ENCODE measurements at places on chromosomes 2 and 18. TPM values are rescaled to one million over a fixed set of nuclear protein-coding genes. Genes with fewer than 3 reads are reported as not detected.
A peak's percentile ranks its signal among the peaks of the same experiment; 100 is the strongest.

LGALSL gene
- total RNA-seq, result 8.3 TPM

DNA sequence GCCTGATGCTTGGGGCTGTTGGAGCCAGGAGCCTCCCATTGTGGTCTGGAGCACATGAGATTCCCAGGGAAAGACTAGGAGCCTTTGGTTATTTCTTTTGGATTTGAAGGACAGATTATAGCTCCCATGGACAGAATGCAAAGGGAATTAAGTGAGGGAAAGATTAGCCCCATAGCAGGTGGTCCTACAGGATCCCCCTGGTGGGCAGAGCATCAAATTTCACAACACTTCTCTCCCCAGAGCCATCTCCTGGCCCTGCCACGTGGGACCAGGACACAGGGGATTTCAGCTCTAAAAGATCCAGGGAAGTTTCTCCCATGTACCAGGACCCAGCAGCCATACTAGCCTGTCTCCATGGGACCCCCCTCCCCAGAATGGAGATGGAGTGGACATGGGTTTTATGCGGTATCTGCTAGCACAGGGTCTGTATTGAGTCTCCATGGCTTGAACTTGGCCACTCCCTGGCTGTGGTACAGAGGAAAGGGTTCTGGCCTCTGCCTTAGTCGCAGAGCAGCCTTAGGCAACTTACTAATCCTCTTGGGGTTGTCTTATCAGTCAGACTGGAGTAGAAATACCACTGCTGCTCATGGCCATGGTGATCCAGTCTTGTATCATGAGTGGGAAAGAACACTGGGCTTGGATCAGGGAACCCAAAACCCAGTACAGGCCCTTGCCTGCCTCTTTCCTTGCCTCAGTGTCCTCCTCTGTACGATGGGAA is 6.8 kb upstream of the PLB1 start:
- no peak for ATAC-seq

DNA sequence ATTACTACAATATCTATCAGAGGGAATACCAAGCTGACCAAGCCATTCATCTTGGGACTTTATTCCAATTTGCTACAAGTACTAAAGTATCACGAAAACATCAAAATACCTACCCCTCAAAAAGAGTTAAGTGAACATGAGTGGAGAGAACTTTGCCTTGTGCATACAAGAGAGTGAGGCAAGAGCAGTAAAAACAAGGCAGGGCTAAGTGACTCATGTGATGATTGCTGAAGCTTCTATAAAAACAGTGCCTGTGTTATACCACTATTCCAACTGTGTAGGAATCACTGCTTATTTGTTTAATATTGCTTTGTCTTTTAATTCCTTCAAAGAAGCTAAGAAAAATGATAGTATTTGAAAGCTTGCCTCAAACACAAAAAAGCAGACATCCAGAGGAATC is 61.2 kb downstream of the FARSB start:
- no peak for ATAC-seq

GRCh38 chr18:35268821-35269220 is 21.2 kb downstream of the ZSCAN30 start:
- ATAC-seq, result no peak

DNA sequence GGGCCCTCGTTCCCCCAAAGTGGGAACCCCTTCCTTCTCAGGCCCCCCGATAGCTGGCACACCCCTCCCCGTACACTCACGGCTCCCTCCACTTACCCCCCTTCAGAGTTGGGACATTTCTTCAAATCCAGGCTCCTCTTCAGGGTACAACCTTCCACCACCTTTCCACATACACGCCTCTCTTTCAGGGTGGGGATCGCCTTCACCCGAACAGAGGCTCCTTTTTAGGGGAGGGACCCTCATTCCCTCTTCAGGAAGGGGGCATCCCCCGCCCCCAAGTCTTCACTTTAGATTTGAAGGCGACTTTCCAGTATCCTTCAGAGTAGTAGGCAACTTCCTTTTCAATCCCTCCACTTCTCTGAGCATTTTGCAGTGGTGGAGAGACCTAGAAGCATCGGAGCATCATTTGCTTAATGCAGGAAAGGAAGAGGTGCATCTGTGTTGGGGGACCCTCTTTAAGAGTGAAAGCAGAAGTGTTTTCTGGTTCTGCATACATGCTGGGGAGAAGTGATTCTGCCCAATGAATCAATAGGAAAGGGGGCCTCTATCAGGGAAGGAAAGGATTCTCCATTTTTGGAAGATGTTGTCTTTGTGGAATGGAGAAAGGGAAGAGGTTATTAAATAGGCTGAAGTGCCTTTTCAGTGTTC is 845 bp downstream of the EML4 start:
- peak; percentile 14 for ATAC-seq

DNA sequence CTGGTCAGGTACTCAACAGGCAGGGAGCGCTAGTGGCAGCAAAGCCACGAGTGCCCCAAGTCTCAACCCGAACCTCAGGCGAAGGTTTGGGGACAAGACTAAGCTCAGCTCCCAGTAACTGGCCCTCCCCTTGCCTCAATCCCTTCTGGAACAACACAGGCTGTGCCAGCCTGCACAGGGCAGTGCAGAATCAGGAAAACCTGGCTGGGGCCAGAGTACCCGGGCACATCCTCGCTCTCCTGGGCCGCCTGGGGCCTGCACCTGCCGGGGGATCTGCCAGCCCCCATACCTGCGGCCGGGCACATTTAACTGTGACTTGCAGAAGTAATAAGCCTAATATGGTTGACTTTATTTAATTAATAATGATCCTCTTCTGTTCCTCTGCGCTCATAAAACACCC is 60.6 kb downstream of the GBX2 start:
- no peak for ATAC-seq

TDRD15 gene
- total RNA-seq, result not detected

GRCh38 chr18:35376393-35376741 is 770 bp downstream of the ZNF396 start:
- peak; percentile 41 for ATAC-seq

DNA sequence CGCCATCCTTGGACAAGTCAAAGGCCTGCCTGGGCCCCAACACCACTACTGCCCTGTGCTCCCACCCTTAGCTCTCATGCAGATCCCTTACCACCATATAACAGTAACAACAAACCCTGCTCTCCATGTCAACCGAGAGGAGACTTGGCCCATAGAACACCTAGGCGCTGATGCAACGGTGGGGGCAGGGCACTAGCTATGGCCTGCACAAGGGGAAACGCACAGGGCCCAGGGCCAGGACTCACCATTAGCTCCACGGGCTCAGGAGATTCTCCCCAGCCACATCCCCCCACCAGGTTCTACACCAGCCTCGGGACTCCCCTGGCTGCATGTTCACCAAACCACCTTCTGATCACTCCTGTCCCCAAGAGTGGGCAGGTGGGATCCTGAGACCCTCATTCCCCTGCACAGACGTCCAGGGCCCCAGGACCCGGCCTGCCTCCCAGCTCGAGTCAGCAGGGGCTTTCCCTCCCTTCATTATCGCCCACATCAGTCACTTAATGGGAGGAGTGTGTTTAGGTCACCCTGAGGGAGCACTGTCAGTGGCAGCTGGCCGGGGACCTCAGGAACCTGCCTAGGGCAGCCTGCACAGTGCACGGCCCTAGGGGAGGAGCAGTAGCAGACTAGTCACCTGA is 29.3 kb downstream of the ANKMY1 start:
- ATAC-seq, result no peak

TMEM131 gene
- total RNA-seq, result 46.4 TPM

GRCh38 chr2:241015439-241015838 is 17.0 kb downstream of the SNED1 start:
- no peak for ATAC-seq

- ATAC-seq, result no peak
Measured at GRCh38 chr2:3326182-3326537, 51.5 kb downstream of the EIPR1 start.

CELF4 gene
- 0.32 TPM for total RNA-seq

DNA sequence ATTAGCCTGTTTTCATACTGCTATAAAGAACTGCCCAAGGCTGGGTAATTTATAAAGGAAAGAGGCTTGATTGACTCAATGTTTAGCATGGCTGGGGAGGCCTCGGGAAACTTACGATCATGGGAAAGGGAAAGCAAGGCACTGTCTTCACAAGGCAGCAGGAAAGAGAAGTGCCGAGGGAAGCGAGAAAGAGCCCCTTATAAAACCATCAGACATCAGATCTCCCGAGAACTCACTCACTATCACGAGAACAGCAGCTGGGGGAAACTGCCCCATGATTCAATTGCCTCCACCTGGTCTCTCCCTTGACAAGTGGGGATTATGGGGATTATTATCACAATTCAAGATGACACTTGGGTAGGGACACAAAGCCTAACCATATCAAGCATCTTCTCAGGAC is 23.3 kb downstream of the RHOB start:
- no peak for ATAC-seq

EFEMP1 gene
- 89.9 TPM for total RNA-seq

- no peak for ATAC-seq
Measured at GRCh38 chr2:233074106-233074505, 14.0 kb downstream of the INPP5D start.

- ATAC-seq, result no peak
Measured at GRCh38 chr2:25293958-25294562, 47.7 kb downstream of the DNMT3A start.

- ATAC-seq, result peak; percentile 40
Measured at GRCh38 chr2:233202531-233202944, 48.9 kb upstream of the ATG16L1 start.

PROKR1 gene
- not detected for total RNA-seq

SLC4A3 gene
- 12.1 TPM for total RNA-seq

DNA sequence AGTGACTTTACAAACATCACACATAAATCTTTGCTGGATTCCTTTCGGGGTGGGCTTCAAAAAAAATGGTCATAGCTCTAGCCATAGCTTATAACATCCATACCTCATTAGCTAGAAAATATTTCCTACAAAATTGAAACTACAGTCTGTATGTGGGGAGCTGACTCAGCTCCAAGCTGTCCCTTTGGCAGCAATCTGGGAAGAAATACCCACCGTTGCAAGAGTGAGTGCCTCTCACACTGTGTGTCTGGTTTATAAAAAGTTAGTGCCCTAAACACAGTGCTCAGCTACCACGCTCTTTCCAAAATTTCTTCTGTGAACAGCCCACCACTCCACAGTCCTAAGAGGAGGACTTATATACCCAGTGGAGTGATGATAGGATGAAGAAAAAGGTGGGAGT is 170.1 kb downstream of the RBM43 start:
- ATAC-seq, result no peak

GRCh38 chr2:126187668-126188067 is 468.3 kb upstream of the GYPC start:
- ATAC-seq, result no peak

DNA sequence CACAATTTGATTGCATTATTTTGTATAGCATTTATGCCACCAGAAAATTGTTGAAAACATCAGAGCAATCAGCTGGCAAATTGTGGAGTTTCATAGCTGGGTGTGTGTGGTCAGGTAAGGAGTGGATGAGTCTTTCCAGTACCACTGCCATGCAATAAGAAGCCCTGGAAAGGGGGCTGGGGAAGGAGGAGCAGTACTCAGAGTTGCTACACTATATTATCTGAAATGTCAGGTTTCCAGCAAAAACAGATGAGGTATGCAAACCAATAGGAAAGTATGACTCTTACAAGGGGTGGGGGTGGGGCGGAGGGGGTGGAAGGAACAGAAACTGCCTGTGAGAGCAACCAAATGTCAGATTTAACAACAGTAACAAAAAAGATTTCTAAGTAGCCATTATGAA is 112.2 kb downstream of the SOS1 start:
- ATAC-seq, result no peak

ACVR1 gene
- 27.9 TPM for total RNA-seq

GRCh38 chr2:236657801-236658200 is 88.2 kb downstream of the ACKR3 start:
- ATAC-seq, result no peak

GRCh38 chr2:8535469-8535795 is 146.4 kb upstream of the ID2 start:
- peak; percentile 12 for ATAC-seq

SERPINB12 gene
- not detected for total RNA-seq

- no peak for ATAC-seq
Measured at GRCh38 chr2:189683348-189683747, 8.9 kb downstream of the ANKAR start.

GRCh38 chr18:12092398-12093229 is 1.0 kb upstream of the ANKRD62 start:
- ATAC-seq, result no peak

DNA sequence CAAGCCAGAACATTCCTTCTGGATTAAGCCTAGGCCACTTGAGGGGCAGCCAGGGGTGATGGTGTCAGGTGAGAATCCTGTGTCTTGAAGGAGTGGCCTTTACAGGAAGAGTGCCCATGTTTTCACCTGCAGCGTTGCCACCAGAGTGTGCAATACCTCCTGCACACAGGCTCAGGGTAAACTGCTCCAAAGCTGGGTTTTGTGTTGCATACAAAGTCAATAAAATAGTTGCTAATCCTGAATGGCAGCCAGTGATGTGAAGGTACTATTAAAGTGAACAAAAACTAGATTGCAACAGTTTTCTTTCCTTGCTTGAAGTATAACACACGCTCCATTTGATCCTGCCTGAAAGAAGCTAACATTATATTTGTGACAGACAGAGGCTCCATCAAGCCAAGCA is 64.4 kb upstream of the NRP2 start:
- ATAC-seq, result no peak

GRCh38 chr2:68059784-68060525 is 2.8 kb downstream of the C1D start:
- no peak for ATAC-seq

GRCh38 chr2:61432990-61433389 is 37.9 kb downstream of the USP34 start:
- no peak for ATAC-seq

DNA sequence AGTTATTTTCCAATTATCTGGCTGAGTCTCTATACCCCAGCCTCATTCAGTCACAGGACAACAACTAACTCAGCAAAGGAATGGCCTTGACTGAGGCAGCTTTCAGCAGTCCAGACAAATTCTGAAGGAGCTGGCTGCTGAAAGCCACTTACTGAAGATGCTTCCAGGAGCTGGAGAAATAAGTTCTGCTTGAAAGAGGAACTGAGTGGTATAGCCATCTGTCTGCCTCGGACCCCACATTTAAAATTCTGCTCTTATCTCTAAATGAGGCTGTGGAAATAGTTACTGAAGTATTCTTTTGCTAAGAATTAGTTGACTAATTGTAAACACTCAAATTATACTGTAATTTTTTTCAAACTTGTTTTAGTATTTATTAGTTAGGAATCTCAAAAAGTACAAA is 9.1 kb upstream of the GPD2 start:
- ATAC-seq, result no peak

GRCh38 chr2:20479835-20480234 is 33.0 kb downstream of the RHOB start:
- ATAC-seq, result no peak

MOGAT1 gene
- total RNA-seq, result not detected

- no peak for ATAC-seq
Measured at GRCh38 chr2:60515721-60516226, 37.7 kb downstream of the BCL11A start.

DNA sequence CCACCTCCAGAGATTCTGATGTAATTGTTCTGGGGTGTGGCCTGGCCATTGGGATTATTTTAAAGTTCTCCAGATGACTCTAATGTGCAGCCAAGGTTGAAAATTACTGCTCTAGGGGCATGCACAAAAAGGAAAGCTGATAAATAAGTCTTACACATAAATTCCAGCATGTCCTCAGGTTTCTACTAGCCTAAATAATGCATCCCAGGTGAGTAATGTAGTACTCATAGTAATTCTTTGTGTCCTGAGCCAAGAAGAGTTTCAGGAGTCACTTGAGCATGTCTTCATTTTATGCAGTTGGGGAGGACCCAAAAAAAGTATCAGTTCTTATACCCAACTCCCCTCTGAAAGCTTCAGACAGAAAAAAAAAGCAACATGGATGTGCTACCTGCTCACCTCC is 130.1 kb upstream of the SP5 start:
- no peak for ATAC-seq

GRCh38 chr2:236114959-236115358 is 53.2 kb downstream of the GBX2 start:
- no peak for ATAC-seq

- ATAC-seq, result no peak
Measured at GRCh38 chr18:644395-645004, 13.0 kb upstream of the TYMS start.
